H9 (cell line): ENCODE measurements at places on chromosomes 3 and 15.
A peak's percentile ranks its signal among the peaks of the same experiment; 100 is the strongest.

- peaks cover 13% of the 10 kb centered on the region for H3K36me3 ChIP-seq
- DNase-seq = no peak
- no peaks in the 10 kb centered on the region for H3K27me3 ChIP-seq
Measured at GRCh38 chr15:93231261-93231925, 142.4 kb upstream of the RGMA start.

DNA sequence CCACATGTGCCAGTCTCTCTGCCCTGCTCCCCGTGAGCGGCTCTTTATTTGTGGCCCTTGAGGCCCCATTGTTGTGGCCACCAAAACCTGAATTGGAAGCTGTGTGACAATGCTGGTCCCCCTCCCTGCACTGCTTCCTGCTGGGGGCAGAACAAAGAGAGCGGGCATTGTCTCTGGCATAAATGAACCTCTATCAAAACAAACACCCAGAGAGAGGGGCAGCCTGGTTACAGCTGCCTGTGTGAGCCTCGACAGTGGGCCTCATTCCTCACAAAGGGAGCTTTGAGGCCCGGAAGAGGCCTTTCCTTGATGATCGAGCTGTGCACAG is 152.9 kb downstream of the IGF1R start:
- peak; percentile 59 for DNase-seq
- H3K4me3 ChIP-seq = peak overlapping the region; percentile 58
- no peaks in the 10 kb centered on the region for H3K27me3 ChIP-seq
- H3K27ac ChIP-seq = peak overlapping the region; percentile 77

DNA sequence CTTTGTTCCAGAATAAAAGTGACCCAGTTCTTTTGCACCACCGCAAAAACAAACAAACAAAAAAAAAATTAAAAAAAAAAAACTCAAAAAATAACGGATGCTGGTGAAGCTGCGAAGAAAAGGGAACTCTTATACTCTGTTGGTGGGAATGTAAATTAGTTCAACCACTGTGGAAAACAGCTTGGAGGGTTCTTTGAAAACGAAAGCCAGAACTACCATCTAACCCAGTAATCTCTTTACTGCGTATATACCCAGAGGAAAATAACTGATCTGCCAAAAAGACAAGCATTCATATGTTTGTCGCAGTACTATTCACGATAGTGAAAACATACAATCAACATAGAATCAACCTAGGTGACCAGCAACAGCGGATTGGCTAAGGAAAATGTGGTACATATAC is 298.9 kb upstream of the CBLB start:
- no peak overlapping the region for H3K27ac ChIP-seq
- no peaks in the 10 kb centered on the region for H3K4me1 ChIP-seq
- no peaks in the 10 kb centered on the region for H3K27me3 ChIP-seq
- no peaks in the 10 kb centered on the region for H3K36me3 ChIP-seq
- H3K4me3 ChIP-seq = no peak overlapping the region

GRCh38 chr15:71551566-71551965 is 258.8 kb upstream of the NR2E3 start:
- no peak overlapping the region for H3K4me3 ChIP-seq
- H3K36me3 ChIP-seq = no peaks in the 10 kb centered on the region

- no peak overlapping the region for H3K27ac ChIP-seq
- no peaks in the 10 kb centered on the region for H3K36me3 ChIP-seq
- peaks cover 16% of the 10 kb centered on the region; the same call in 1 of the 2 replicates for H3K4me1 ChIP-seq
- no peaks in the 10 kb centered on the region for H3K27me3 ChIP-seq
Measured at GRCh38 chr15:71334873-71335272, 219.6 kb downstream of the THSD4 start.

DNA sequence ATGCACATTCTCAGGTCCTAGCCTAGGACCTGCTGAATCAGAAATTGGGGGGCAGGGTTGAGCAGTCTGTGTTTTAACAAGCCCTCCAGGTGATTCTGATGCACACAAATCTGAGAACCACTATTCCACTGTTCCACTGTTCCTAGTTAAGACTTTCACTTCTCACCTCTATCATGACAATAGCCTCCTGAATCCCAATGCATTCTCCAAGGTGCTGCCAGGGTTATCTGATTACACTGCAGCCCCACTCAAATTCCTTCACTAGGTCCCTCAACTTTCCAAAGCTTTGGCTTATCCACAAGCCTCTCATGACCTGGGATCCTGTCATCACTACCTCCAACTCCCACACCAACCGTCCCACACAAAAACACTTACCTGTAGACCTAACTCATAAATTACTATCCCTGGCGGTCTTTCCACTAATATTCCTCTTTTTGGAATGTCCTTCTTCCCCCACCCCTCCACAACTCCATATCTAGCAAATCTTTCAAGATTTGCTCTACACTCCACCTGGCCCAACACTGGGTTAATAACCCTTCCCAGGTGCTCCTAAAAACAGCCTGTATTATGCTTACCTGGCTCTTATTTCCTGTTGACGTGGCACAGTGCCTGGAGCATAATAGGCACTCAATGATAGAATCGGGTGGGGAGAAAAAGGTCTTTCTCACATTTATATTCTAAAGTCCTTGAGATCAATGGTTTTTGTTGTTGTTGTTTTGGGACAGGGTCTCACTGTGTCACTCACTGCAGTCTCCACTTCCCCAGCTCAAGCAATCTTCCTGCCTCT is 27.2 kb downstream of the TBL1XR1 start:
- H3K27me3 ChIP-seq = no peaks in the 10 kb centered on the region
- H3K4me3 ChIP-seq = 0 out of 3 replicates have a peak overlapping the region, but pooled peaks have one; percentile 3
- peaks cover 6% of the 10 kb centered on the region; the same call in 1 of the 2 replicates for H3K4me1 ChIP-seq
- H3K36me3 ChIP-seq = peaks cover 22% of the 10 kb centered on the region

- peak; percentile 27 for DNase-seq
- peaks cover 11% of the 10 kb centered on the region; the same call in 1 of the 2 replicates for H3K27me3 ChIP-seq
- no peak overlapping the region for H3K4me3 ChIP-seq
- H3K27ac ChIP-seq = no peak overlapping the region
- H3K36me3 ChIP-seq = no peaks in the 10 kb centered on the region
Measured at GRCh38 chr3:134642445-134643149, 8.2 kb downstream of the KY start.
